ENCODE measurements at places on chromosomes 12 and 14.

DNA sequence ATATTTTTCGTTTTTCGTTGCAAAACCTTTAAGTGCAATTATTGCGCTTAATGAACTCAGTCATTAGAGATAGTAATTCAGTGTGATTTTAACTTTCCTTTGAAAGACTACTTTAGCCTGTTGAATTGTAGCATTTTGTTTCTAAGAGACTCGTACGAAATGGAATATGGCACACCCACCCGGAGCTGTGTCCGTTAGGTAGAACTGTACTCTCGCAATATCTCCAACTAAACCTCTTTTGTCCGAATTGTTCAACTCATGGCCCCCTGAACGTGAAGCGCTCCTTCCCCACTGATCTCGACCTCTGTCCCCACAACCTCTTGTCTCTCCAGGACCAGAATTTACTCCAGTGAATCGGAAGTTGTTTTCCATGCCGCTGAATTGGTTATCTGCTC is 800 bp downstream of the PCNX4 start:
- DNase-seq: no peak

GRCh38 chr14:75751296-75751695 is 90.2 kb downstream of the TTLL5 start:
- no peak for DNase-seq

DNA sequence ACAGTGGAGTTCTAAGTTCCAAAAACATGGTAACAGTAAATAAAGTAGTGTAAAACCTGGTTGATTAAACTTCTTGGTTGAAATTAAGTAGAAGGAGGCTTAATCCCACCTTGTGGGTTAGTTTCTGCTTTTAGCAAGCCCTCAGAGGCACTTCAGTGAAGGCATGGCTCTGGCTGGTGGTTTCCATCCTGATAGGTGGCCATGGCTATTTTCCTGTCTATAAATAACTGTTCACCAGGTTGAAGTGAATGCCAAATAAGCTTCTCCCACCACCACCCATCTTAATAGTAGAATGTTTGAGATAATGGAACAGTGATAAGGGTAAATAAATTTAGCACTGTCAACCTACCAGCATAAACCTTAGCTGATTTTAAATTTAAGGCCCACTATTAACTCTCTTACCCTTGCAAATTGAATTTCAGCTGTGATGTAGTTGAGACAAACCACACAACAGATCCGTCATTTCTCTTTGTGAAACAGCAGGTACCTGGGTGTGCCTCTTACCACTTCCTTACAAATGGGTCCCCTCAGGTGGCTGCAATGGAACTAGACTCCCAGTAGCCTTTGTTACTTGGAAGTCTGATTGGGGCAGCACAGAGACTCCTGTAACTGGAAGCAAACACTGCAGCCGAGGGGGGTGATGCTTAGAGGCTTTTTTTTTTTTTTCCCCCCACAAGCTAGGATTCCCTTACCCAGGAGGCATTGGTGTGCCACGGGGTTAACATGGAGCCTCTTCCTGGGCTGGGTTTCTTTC is 41.4 kb downstream of the DAAM1 start:
- DNase-seq: peak; percentile 16

GRCh38 chr12:31408763-31409162 is 82.8 kb upstream of the SINHCAF start:
- DNase-seq: no peak

GRCh38 chr14:52314595-52315354 is 663 bp downstream of the PTGER2 start:
- DNase-seq: peak; percentile 38

- peak; percentile 38 for DNase-seq
Observed at GRCh38 chr14:75295061-75295461, 16.4 kb downstream of the FOS start.

DNA sequence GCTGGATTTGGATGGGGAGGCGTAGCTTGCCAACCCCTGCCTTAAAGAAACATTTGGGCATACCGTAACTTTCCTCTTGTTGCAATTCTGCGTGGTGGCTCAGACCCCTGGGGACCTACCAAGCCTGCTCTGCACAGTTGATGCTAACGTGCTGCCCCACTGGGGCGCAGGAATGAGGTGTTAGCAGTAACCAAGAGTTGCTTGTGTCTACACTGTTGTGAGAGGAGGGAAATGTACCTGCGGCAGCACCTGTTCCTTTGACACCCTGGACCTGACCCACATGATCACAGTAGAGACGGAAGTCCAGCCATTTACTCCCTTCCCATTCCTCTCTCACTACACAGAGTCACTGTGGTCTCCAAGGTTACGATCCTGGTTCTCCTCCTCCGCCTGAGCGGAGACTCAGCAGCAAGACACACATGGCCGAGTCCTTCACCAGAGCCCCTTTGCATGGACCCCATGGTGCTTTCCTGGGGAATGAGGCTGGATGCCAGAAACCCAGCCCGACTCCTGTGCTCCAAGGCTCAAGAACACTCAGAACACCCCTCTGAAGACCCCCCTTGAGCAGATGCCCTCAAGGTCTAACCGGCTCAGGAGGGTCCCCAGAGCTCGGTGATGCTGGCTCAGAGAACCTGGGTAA is 84.8 kb downstream of the FBXL14 start:
- no peak for DNase-seq

GRCh38 chr14:85599939-85600338 is 70.0 kb downstream of the FLRT2 start:
- peak; percentile 15 for DNase-seq

- no peak for DNase-seq
Observed at GRCh38 chr12:73361156-73361863, 1089.1 kb downstream of the TRHDE start.

DNA sequence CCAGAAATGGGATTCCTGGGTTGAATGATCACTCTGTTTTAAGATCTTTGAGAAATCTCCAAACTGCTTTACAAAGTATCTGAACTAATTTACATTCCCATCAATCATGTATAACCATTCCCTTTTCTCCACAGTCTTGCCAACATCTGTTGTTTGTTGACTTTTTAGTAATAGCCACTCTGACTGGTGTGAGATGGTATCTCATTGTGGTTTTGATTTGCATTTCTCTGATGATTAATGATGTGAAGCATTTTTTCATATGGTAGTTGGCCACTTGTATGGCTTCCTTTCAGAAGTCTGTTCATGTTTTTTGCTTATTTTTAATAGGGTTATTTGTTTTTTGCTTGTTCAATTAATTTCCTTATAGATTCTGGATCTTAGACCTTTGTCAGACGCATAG is 211.8 kb upstream of the AVPR1A start:
- DNase-seq: no peak
